ENCODE measurements at places on chromosomes 12 and 14.

GRCh38 chr14:93126111-93126510 lies 10.4 kb upstream of the ITPK1 start:
- H3K4me3 ChIP-seq, result no peak overlapping the region
- H3K27ac ChIP-seq, result no peak overlapping the region
- no peak for DNase-seq
- no peaks in the 10 kb centered on the region for H3K4me1 ChIP-seq

DNA sequence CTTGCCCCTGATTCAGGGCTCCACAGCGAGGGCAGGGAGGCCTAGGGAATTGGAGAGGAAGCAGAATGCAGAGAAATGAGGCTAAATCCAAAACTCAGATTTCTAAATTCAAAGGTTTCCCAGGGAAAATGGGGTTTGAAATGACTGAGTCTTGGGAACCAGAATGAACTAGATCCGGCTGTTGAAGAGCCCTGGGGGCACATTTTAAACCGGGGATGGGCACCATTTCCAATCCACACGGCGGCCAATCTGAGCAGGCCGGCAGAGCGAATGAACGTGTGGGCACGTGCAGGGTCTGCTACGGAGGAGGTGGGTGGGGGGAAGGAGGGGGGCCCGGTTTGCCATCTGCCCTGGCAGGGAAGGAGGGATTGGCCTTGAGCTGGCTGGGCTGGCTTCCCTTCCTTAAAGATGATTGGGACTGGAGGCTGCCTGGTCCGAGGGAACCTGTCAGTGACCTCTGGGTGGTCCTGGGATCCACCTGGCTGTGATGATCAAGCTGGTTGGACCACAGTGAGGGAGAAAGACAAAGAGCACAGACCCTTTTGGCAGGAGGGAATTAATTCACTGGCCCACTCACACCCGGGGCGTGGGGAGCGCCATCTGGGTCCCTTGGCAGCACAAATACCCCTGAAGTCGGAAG lies 161.0 kb downstream of the RBM19 start:
- H3K36me3 ChIP-seq, result peaks cover 34% of the 10 kb centered on the region
- H3K27me3 ChIP-seq, result no peaks in the 10 kb centered on the region
- H3K27ac ChIP-seq, result no peak overlapping the region
- H3K4me1 ChIP-seq, result no peaks in the 10 kb centered on the region
- no peak for DNase-seq

- H3K4me3 ChIP-seq, result no peak overlapping the region
- peaks cover 41% of the 10 kb centered on the region for H3K4me1 ChIP-seq
- no peak overlapping the region for H3K27ac ChIP-seq
- H3K36me3 ChIP-seq, result peaks cover 4% of the 10 kb centered on the region
- peaks cover 7% of the 10 kb centered on the region for H3K27me3 ChIP-seq
- DNase-seq, result no peak
Measured at GRCh38 chr14:60758885-60759284, 24.3 kb downstream of the MNAT1 start.

GRCh38 chr12:60279221-60279620 lies 683.4 kb downstream of the SLC16A7 start:
- no peak for DNase-seq
- H3K27ac ChIP-seq, result no peak overlapping the region
- no peaks in the 10 kb centered on the region for H3K27me3 ChIP-seq
- H3K36me3 ChIP-seq, result no peaks in the 10 kb centered on the region
- no peak overlapping the region for H3K4me3 ChIP-seq

- H3K27ac ChIP-seq, result peak overlapping the region; percentile 91
- H3K4me1 ChIP-seq, result peaks cover 51% of the 10 kb centered on the region
- peak overlapping the region; percentile 85 for H3K4me3 ChIP-seq
- H3K36me3 ChIP-seq, result peaks cover 3% of the 10 kb centered on the region
- no peaks in the 10 kb centered on the region for H3K27me3 ChIP-seq
- peak; percentile 35 for DNase-seq
Measured at GRCh38 chr14:22071006-22071405, 397.4 kb upstream of the OR4E1 start.

DNA sequence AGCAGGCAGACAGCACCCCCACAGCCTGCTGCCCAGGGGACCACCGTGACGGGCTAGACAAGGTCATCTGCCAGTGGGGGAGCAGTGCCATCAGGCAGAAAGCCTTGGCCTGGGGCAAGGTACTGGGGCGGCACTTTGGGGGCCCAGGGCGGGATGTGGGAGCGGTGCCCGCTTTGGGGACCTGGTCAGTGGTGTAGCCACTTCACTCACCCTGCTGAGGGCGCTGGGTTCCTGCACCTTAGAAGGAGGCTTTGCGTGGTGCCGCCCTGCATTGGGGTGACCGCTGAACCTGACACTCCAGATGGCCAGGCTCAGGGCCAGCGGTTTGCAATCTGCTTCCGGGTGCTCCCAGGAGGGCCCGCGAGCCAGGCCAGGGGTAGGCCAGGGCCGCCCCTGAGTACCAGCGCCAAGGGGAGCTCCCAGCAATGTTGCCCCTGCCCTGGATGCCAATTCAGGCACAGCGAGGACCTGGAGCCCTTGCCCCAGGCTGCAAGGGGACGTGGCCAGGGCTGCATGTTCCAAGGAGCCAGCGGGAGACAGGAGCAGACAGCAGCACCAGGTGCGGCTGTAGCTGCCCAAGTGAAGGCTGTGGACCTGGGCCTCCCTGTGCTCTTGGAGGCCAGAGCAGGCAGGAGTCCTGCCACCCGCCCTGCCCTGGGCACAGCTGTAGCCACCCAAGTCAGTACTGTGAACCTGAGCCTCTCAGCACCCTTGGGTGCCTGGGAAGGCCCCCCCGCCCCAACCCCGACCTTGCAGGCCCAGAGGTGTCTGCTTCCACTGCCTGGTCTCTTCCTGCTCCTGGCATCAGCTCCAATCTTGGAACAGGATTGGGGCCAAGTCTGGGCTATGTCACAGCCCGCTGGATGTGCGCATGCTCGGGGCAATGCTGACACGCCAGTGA lies 550.7 kb downstream of the SLC6A15 start:
- no peak overlapping the region for H3K27ac ChIP-seq
- no peaks in the 10 kb centered on the region for H3K4me1 ChIP-seq
- H3K36me3 ChIP-seq, result no peaks in the 10 kb centered on the region
- H3K27me3 ChIP-seq, result no peaks in the 10 kb centered on the region

GRCh38 chr12:117402363-117402762 lies 40.9 kb upstream of the NOS1 start:
- no peaks in the 10 kb centered on the region for H3K27me3 ChIP-seq
- H3K27ac ChIP-seq, result no peak overlapping the region
- H3K4me3 ChIP-seq, result no peak overlapping the region

GRCh38 chr12:52660934-52661499 lies 9.0 kb upstream of the KRT2 start:
- no peak overlapping the region for H3K27ac ChIP-seq
- H3K36me3 ChIP-seq, result no peaks in the 10 kb centered on the region
- no peaks in the 10 kb centered on the region for H3K27me3 ChIP-seq
- H3K4me1 ChIP-seq, result peaks cover 4% of the 10 kb centered on the region
- H3K4me3 ChIP-seq, result no peak overlapping the region

GRCh38 chr14:80223696-80224465 lies 12.6 kb upstream of the DIO2 start:
- no peak for DNase-seq
- no peaks in the 10 kb centered on the region for H3K27me3 ChIP-seq
- H3K4me3 ChIP-seq, result no peak overlapping the region

- H3K36me3 ChIP-seq, result no peaks in the 10 kb centered on the region
- H3K4me1 ChIP-seq, result peaks cover 50% of the 10 kb centered on the region
- H3K27me3 ChIP-seq, result no peaks in the 10 kb centered on the region
- no peak overlapping the region for H3K4me3 ChIP-seq
- H3K27ac ChIP-seq, result no peak overlapping the region
Measured at GRCh38 chr14:105993814-105994213, 467.4 kb downstream of the TMEM121 start.

DNA sequence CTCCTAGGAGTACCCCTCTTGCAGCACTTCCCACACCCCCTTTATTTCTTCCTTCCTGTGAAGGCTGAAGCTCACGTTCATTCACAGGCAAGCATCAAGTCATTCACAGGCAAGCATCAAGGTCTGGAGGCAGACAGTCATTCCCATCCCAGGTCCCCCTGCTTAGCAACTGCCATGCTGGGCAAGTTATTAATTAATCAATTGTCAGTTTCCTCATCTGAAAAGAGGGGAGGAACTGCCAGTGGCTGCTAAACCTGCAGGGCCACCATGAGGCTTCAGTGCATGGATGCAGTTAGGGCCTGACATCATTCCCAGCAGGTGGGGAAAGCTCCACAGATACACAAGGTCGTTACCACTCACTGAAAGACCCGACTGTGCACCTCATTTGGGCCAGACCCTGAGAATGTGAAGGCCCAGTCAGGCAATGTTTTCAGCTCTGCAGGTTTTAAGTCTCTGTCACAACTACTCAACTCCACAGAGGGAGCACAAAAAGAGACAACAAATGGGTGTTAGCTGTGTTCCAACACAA lies 85.0 kb upstream of the GPR68 start:
- H3K27ac ChIP-seq, result peak overlapping the region; percentile 98
- peaks cover 96% of the 10 kb centered on the region for H3K4me1 ChIP-seq
- H3K36me3 ChIP-seq, result peaks cover 95% of the 10 kb centered on the region
- no peaks in the 10 kb centered on the region for H3K27me3 ChIP-seq
- no peak overlapping the region for H3K4me3 ChIP-seq

- H3K36me3 ChIP-seq, result peaks cover 68% of the 10 kb centered on the region
- peaks cover 48% of the 10 kb centered on the region for H3K4me1 ChIP-seq
- DNase-seq, result peak; percentile 77
- H3K4me3 ChIP-seq, result peak overlapping the region; percentile 95
- H3K27me3 ChIP-seq, result no peaks in the 10 kb centered on the region
Measured at GRCh38 chr12:4274396-4275015, 944 bp downstream of the CCND2 start.

GRCh38 chr12:115257791-115258190 lies 573.8 kb upstream of the TBX3 start:
- H3K36me3 ChIP-seq, result no peaks in the 10 kb centered on the region
- H3K4me3 ChIP-seq, result no peak overlapping the region
- H3K27me3 ChIP-seq, result no peaks in the 10 kb centered on the region

DNA sequence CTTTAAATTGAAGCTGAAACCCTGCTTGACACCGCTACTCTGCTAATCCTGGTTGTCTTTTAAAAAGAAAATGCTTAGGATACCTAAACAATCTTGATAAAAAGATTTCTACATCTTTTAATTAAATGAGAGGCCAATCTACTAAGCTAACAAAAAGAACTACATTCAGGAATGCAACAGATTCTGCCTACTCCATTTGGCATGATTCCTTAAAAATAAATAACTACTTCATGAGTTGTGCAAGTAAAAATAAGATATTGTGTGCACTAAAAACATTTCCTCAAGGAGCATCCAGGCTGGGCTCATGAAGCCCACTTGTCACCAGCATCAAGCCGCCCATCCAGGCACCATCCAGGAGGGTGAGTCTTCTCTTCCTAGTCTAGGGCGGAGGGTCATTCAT lies 197.5 kb downstream of the PAX9 start:
- H3K36me3 ChIP-seq, result no peaks in the 10 kb centered on the region
- H3K4me1 ChIP-seq, result no peaks in the 10 kb centered on the region
- H3K4me3 ChIP-seq, result no peak overlapping the region
- no peak overlapping the region for H3K27ac ChIP-seq

GRCh38 chr12:121455766-121456420 lies 56.0 kb downstream of the RNF34 start:
- H3K4me3 ChIP-seq, result no peak overlapping the region
- H3K4me1 ChIP-seq, result peaks cover 61% of the 10 kb centered on the region
- peaks cover 48% of the 10 kb centered on the region for H3K36me3 ChIP-seq
- H3K27me3 ChIP-seq, result no peaks in the 10 kb centered on the region
- peak overlapping the region; percentile 59 for H3K27ac ChIP-seq
- DNase-seq, result no peak

DNA sequence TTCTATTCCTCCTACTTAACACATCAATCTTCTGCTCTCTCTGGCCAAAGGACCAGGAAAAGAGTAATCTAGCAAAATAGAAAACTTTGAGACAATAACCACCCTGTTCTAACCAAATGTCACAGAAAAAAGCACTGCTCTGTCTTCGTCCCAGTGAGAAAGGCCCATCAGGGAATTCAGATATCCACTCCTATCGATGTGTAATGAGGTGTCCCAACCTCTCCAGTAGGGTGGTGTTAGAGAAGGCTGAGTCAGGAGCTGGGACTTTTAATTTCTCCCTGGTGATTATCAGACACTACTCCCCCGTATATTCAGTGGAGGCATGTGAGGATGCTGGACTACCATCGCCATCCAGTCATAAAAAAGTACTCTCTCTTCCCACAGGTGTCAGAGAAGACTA lies 130.3 kb downstream of the TMTC3 start:
- no peak overlapping the region for H3K4me3 ChIP-seq
- no peaks in the 10 kb centered on the region for H3K36me3 ChIP-seq
- no peaks in the 10 kb centered on the region for H3K4me1 ChIP-seq
- no peak overlapping the region for H3K27ac ChIP-seq
- H3K27me3 ChIP-seq, result peaks cover 7% of the 10 kb centered on the region

- peaks cover 49% of the 10 kb centered on the region for H3K4me1 ChIP-seq
- no peak for DNase-seq
- peak overlapping the region; percentile 58 for H3K27ac ChIP-seq
Measured at GRCh38 chr14:50222055-50222613, 9.2 kb downstream of the SOS2 start.

All from activated T-cell treated with anti-CD3 and anti-CD28 coated beads, Interleukin-2, amount 50 U/mL, for 24 hours (primary cell).